Panc1 (cell line): ENCODE measurements at places on chromosomes 7 and 10. TPM values are rescaled to one million over a fixed set of nuclear protein-coding genes. Genes with fewer than 3 reads are reported as not detected.

GRCh38 chr10:65571011-65571570, 1354.7 kb upstream of the LRRTM3 start:
- no peak for DNase-seq

DNA sequence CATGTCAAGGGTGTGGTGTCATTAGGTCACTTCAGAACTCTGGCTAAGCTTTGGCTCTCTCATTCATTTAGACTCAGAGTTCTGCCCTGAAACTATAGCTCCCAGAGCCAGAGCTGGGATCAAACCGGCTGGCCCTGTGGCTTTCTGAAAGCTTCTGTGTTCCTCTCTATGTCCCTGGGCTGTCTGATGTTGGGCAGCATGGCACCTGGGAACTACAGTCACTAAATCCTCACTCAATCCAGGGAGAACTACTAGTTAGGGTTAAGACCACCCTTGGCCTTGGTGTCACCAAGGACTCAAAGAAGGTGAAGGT, 13.2 kb downstream of the ATG9B start:
- no peak for DNase-seq

The FZD1 gene
- 1.8 TPM for total RNA-seq

DNA sequence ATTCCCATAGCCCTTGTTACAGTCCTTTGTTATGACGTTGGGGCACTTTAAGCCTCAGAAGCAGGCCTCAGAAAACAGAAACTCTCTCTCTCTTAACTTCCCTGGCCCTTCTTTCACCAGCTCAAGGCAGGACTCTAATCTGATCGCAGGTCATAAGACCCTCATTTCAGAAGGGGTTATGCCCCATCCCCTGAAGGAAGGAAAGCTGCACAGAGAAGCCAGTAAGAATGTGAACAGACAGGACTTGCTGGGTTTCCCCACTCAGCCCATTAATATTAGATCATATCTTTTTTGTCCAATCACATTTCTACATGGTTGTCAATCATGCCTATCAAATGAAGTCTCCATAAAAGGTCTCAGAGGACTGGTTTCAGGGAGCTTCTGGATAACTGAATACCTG, 49.3 kb upstream of the PHF14 start:
- no peak for DNase-seq

DNA sequence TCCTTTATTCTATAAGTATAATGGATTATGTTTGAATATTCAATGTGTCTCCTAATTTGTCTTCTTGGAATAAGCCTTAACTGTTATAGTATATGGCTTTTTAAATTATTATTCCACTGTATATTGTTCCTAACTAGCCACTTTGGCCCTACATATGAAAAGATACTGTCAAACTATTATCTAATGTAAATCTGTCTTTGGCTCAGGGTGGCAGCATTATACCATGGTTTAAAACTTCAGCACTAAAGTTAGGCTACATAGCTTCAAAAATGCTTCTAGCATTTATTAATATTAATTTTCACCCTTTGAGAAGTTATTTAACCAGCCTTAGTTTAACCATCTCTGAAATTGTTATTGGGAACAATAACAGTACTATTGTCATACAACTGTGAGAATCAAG, 543.1 kb upstream of the MBL2 start:
- DNase-seq: no peak

DNA sequence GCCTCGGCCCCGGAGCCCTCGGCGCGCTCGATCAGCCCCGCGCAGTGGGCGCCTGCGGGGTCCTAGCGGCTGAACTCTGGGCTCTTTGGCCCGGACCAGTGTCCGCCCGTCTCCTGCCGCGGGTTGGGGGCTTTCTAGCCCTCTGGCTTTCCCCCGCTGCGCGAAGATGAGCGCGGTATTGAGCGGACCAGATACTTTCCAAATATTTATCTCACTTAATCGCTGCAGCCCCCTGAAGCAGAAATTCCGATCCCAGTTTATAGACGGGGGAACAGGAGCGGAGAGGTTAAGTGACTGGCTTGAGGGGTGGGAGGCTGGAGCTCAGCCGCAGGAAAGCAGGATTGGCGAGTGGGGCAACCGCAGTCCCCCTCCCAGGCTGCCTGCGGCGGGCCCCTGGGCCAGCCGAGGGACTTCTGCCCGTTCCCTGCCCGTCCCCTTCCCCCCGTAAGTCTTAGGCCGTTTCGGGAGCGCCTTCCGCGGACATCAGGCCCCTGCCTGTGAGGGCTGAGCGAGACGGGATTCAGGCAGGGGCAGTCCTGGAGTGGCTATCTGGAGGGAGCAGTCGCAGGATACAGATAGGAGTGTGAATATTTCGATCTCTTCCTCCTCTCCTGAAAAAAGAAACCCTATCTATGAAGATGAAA, 565 bp downstream of the STRIP2 start:
- DNase-seq: no peak

The STEAP2 gene
- total RNA-seq: 4.1 TPM

The CYP17A1 gene
- 2.1 TPM for total RNA-seq

GRCh38 chr10:35822316-35822715, 180.2 kb upstream of the FZD8 start:
- DNase-seq: no peak

The ABCF2 gene
- total RNA-seq: 64.4 TPM

The C10orf71 gene
- total RNA-seq: not detected

DNA sequence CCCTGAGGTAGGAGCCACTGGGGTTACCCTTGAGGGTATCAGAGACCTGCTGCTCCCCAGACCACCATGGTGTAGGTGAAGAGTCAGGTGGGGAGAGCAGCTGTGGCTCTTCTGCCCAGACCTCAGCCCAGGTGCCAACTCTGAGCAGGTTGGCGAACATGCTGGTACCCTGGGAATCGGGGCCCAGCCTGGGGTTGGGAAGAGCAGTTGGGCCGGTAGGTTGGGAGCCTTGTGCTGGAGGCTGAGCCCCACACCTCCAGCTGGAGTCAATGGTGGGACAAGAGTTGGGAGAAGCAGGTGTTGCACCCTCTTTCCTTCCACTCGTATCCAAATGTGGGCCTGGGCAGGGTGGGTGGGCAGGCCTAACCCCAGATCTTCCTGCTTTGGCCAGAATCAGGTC, 114.5 kb downstream of the CDH23 start:
- DNase-seq: no peak

DNA sequence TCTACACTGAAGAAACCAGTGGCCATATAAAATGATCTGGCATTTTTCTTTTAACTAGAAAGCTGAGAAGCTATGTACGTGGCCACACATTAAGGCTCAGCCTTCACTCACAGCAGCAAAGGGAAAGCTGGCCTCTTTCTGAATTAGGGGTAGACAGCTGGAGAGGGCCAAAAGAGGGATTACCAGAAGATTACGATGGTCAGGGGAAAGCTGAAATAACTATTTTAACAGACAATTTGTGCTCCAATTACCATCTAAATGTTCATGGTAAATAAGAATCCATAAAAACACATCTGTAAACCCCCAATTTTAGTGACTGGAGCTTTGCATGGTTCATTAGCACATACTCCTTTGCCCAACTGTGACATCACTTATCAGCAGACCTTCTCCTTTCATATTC, 314.3 kb downstream of the HPSE2 start:
- DNase-seq: no peak

The NCF1 gene
- not detected for total RNA-seq

DNA sequence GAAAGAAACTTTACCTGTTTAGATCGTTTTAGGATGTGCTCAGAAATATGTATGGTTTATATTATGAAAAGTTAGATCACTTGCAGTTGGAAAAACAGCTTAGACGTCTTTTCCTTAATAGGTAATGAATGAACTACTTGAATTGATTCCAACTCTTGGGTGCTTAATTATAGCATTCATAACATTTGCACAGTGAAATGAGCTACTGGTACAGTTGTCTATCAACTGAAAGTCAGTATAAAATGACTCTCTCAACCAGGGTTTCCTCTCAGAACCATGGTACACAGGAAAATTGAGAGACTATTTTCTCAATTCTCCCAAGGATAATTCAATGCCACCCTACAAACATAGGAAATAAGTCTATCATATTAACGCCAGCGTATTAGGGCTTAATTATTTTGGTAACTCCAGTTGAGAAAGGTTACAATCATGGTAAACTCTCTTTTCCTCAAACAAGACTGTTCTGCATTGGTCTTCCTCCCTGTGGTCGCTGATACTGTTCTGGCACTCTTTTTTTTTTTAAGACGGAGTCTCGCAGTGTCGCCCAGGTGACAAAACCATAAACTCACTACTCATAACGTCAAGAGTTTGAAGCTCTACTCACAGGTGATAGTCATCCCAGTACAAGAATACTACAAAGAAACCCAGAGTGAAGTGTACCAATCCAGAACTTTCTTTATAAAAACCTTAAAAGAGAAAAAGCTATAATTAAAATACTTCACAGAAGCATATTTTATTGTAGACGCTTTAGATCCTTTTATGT, 2.0 kb downstream of the ANLN start:
- DNase-seq: peak; percentile 64

The HKDC1 gene
- total RNA-seq: 1.1 TPM

The NME8 gene
- total RNA-seq: not detected

- no peak for DNase-seq
These were observed 110.2 kb downstream of the MYO3A start for GRCh38 chr10:26044141-26044749.

- DNase-seq: no peak
These were observed 24.8 kb downstream of the AGAP3 start for GRCh38 chr7:151110941-151111645.

- DNase-seq: no peak
These were observed 120.8 kb upstream of the RET start for GRCh38 chr10:42956045-42956444.

DNA sequence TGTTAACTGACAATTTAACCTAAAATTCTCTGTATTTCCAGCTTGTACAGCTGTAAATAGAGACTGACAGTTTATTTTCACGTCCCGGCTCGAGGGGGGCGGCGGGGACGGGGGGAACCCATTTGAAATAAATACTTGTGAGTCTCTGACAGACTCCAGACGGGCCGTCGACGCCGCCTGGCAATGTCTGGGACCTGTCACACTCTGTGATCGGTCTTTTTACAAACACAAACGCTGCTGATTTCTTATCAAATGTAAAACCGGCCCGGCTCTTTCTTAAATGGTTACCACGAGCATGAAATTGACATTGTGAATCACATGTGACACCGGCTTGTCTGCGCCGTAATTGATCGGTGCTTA, 57.0 kb downstream of the UNCX start:
- DNase-seq: no peak

The IQUB gene
- total RNA-seq: 0.59 TPM

DNA sequence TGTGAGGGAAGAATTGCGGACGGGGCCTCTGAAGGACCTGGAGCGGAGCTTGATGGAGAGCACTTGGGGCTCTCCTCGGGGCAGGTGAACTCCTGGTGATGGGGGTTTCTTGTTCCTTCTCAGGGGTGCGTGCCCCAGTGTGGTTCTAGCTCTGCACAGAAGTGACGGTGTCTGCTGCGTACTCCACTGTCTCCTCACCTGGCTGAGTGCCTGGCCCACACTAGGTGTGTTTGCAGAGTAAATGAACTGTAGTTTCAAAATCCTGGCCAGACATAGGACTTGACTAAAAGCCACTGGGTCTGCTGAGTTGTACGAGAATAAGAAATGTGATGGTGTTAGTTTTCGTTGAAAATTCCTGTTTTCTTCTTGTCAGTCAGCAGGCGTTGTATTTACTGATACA, 35.6 kb downstream of the DYNC2I1 start:
- no peak for DNase-seq

GRCh38 chr7:45028138-45028919, 28.3 kb downstream of the CCM2 start:
- DNase-seq: no peak

DNA sequence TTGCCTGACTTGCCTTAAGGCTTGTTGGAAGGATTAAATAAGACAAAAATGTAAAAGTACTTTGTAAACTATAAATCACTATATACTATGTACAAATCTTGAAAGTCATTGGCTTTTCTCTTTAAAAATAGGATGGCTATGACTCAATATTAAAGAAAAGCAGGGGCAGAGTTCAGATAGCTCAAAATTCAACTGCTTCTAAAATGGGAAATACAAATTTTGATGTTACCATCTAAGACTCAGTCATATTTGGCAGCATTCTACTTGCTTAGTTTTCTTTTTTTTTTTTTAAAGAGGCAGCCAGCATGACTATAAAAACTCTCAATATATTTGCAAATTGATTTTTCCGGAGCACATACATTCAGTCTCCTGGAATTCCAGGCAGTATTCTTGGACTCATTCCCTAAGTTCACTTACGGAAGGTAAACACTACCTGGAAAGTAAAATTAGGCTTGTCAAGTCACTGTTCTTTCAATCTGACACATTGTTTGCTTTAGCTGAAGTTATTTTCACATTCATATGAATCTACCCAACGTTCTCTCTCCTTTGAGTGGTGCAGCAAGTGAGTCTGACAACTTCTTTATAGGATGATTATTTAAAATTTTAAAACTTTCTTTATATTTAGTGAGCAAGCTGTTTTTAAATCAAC, 133.8 kb upstream of the CCDC6 start:
- DNase-seq: no peak

DNA sequence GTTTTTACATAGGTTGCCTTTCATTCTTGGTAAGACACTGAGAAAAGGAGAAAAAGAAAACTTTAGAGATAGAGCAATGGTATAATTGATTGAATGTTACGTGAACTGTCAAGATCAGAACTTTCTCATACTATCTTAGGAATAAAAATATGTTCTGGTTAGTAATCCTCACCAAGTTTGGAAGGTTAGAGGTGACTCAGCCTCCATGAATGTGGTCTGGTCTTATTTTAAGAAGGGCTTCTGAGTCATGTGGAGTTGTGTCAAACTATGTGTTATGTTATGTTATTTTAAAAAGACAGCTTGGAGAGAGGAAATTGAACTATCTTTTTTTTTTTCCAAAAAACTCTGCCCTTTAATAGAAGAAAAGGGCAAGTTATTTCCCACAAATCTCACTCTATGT, 458.6 kb upstream of the KLF6 start:
- peak; percentile 85 for DNase-seq

The SH2D4B gene
- 0.10 TPM for total RNA-seq

The MSMB gene
- total RNA-seq: not detected

GRCh38 chr7:112080978-112081377, 125.2 kb downstream of the DOCK4 start:
- peak; percentile 41 for DNase-seq

DNA sequence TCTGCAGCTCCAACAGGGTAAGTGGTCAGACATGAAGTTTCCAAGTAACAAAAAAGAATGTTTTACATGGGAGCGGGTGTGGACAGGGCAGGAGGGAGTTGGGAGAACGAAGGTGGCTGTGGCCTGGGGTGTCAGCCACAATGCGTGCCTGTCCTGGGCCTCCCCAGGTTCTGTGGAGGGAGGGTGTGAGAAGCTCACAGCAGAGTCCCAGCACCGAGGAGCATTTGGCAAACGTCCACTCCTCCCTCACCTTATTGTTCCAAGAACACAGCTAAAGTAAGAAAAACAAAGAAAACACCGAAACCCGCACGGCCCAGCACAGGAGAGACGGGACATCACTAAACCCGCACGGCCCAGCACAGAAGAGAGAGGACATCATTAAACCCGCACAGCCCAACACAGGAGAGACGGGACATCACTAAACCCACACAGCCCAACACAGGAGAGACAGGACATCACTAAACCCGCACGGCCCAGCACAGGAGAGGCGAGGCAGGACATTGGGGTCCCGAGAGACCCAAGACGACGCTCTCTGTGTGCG, 226.4 kb downstream of the MAD1L1 start:
- no peak for DNase-seq

The TRIM50 gene
- total RNA-seq: not detected

The ERVW-1 gene
- total RNA-seq: not detected
